ENCODE measurements at places on chromosomes 6 and 20. TPM values are rescaled to one million over a fixed set of nuclear protein-coding genes. Genes with fewer than 3 reads are reported as not detected.

DNA sequence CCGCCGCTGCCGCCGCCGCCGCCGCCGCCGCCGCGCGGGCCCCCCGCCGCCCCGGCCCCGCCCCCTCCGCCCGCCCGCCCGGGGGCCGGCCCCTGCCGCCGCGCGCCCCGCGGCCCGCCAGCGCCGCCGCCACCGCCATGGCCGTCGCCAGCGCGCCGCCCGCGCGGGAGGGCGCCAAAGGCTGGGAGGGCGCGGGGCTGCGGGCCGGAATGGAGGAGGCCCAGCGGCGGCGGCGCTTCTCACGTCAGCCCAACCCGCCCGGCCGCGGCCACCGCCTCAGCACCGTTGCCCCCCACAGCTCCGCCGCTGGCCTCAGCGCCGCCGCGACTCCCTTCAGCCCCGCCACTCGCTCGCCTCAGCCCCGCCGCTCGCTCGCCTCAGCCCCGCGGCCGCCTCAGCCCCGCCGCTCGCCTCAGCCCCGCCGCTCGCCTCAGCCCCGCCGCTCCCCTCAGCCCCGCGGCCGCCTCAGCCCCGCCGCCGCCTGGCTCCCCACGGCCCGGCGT is 258 bp downstream of the PHF10 start:
- peaks cover 37% of the 10 kb centered on the region for H3K4me1 ChIP-seq
- peak; percentile 28 for DNase-seq
- H3K27ac ChIP-seq: peak overlapping the region; percentile 19
- peaks cover 2% of the 10 kb centered on the region for H3K27me3 ChIP-seq
- H3K36me3 ChIP-seq: peaks cover 28% of the 10 kb centered on the region
- H3K4me3 ChIP-seq: peak overlapping the region; percentile 63

The CCNC gene
- 52.1 TPM for total RNA-seq

GRCh38 chr6:43842231-43842794 is 72.3 kb downstream of the VEGFA start:
- no peak for DNase-seq
- peaks cover 11% of the 10 kb centered on the region for H3K27me3 ChIP-seq
- H3K4me3 ChIP-seq: no peak overlapping the region
- no peaks in the 10 kb centered on the region for H3K36me3 ChIP-seq

The TGM2 gene
- not detected for total RNA-seq

The SLC44A4 gene
- 0.18 TPM for total RNA-seq

GRCh38 chr6:98525860-98526259 is 308.5 kb upstream of the POU3F2 start:
- no peak overlapping the region for H3K4me3 ChIP-seq
- H3K4me1 ChIP-seq: no peaks in the 10 kb centered on the region
- DNase-seq: no peak
- H3K27me3 ChIP-seq: no peaks in the 10 kb centered on the region
- H3K27ac ChIP-seq: no peak overlapping the region

- H3K36me3 ChIP-seq: no peaks in the 10 kb centered on the region
- H3K4me3 ChIP-seq: no peak overlapping the region
- H3K4me1 ChIP-seq: no peaks in the 10 kb centered on the region
- no peak overlapping the region for H3K27ac ChIP-seq
- H3K27me3 ChIP-seq: peaks cover 6% of the 10 kb centered on the region
These were observed 625 bp downstream of the MAS1L start for GRCh38 chr6:29487131-29487530.

The TRIM15 gene
- 0.41 TPM for total RNA-seq

DNA sequence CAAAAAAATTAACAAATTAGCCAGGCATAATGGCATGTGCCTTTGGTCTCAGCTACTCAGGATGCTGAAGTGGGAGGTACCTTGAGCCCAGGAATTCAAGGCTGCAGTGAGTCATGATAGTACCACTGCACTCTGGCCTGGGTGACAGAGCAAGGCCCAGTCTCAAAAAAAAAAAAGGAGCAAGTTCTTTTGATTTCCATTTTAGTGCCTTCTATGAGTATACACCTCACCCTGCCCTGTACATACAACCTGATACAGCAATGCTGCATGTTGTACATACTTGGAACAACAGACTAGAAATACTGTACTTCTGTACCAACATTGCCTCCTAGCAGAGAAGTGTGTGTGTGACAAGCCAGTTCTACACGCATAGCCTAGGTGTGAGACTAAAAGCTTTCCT is 97.3 kb upstream of the CARMIL1 start:
- no peak overlapping the region for H3K27ac ChIP-seq
- H3K4me1 ChIP-seq: peaks cover 44% of the 10 kb centered on the region
- no peak overlapping the region for H3K4me3 ChIP-seq
- DNase-seq: no peak
- peaks cover 5% of the 10 kb centered on the region for H3K27me3 ChIP-seq
- H3K36me3 ChIP-seq: no peaks in the 10 kb centered on the region

GRCh38 chr6:94377835-94378234 is 958.5 kb upstream of the EPHA7 start:
- H3K27me3 ChIP-seq: no peaks in the 10 kb centered on the region
- no peak for DNase-seq
- H3K36me3 ChIP-seq: no peaks in the 10 kb centered on the region
- no peak overlapping the region for H3K27ac ChIP-seq
- no peaks in the 10 kb centered on the region for H3K4me1 ChIP-seq
- no peak overlapping the region for H3K4me3 ChIP-seq

The FBXO5 gene
- total RNA-seq: 34.6 TPM

The PTGIS gene
- total RNA-seq: 31.0 TPM

- DNase-seq: no peak
- no peaks in the 10 kb centered on the region for H3K36me3 ChIP-seq
- H3K4me1 ChIP-seq: no peaks in the 10 kb centered on the region
- H3K27ac ChIP-seq: no peak overlapping the region
These were observed 48.4 kb upstream of the FRMD1 start for GRCh38 chr6:168127384-168127868.

- no peak for DNase-seq
- H3K36me3 ChIP-seq: no peaks in the 10 kb centered on the region
- H3K27ac ChIP-seq: no peak overlapping the region
- no peaks in the 10 kb centered on the region for H3K27me3 ChIP-seq
These were observed 95.3 kb downstream of the CLVS2 start for GRCh38 chr6:123091091-123091895.

DNA sequence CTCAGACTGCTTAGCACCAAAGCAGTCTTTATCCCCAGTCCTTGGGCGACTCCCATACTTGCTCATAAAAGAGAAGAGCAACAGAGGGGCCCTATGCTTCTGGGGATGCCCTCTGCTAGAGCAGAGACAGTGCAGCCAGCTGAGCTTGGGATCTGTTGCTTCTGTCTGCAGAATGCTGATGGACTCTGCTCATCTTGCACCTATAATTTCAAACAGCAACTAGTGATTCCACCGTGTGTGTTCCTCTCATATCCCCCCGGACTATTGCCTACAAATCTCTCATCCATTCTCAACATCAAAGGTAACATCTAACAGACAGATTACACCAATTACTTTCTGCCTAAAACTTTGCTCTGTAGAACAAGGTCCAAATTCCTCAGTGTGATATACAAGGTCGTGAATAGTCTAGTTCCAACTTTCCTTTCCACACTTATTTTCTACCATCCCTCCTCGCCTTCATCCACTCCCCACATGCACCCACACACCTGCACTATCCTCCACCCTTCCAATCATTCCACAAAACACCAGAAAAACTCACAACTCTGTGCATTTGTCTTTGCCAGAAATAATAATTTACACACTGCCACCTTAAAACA is 62.6 kb downstream of the FRK start:
- no peak overlapping the region for H3K4me3 ChIP-seq
- no peaks in the 10 kb centered on the region for H3K4me1 ChIP-seq
- H3K27ac ChIP-seq: no peak overlapping the region
- DNase-seq: no peak
- peaks cover 5% of the 10 kb centered on the region for H3K27me3 ChIP-seq
- no peaks in the 10 kb centered on the region for H3K36me3 ChIP-seq

GRCh38 chr6:39347906-39348585 is 25.5 kb upstream of the KCNK16 start:
- H3K4me1 ChIP-seq: no peaks in the 10 kb centered on the region
- peak; percentile 43 for DNase-seq
- no peak overlapping the region for H3K4me3 ChIP-seq
- H3K27me3 ChIP-seq: no peaks in the 10 kb centered on the region
- H3K36me3 ChIP-seq: no peaks in the 10 kb centered on the region

The BPIFB1 gene
- total RNA-seq: not detected

DNA sequence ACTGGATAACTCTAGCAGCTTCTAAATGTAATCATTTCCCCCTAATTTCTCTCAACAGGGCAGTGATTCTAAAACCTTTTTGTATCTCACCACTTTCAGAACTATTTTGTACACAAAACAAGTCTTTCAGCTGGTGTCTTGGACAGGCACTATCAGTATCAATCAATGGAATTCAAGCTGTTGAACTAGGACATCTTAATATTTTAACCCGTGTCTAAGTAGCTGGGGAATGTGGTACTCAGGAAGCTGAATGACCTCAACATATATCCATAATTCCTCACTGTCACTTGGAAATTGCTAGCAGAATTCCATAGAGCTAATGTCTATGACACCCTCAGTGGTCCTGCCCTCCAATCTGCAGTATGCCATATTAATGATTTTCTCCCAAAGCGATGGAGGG is 24.5 kb downstream of the ADAT2 start:
- H3K27ac ChIP-seq: no peak overlapping the region
- no peak for DNase-seq
- H3K27me3 ChIP-seq: no peaks in the 10 kb centered on the region

GRCh38 chr6:17291778-17292177 is 10.6 kb downstream of the RBM24 start:
- H3K36me3 ChIP-seq: no peaks in the 10 kb centered on the region
- no peak overlapping the region for H3K27ac ChIP-seq
- H3K4me3 ChIP-seq: no peak overlapping the region
- H3K27me3 ChIP-seq: peaks cover 3% of the 10 kb centered on the region

DNA sequence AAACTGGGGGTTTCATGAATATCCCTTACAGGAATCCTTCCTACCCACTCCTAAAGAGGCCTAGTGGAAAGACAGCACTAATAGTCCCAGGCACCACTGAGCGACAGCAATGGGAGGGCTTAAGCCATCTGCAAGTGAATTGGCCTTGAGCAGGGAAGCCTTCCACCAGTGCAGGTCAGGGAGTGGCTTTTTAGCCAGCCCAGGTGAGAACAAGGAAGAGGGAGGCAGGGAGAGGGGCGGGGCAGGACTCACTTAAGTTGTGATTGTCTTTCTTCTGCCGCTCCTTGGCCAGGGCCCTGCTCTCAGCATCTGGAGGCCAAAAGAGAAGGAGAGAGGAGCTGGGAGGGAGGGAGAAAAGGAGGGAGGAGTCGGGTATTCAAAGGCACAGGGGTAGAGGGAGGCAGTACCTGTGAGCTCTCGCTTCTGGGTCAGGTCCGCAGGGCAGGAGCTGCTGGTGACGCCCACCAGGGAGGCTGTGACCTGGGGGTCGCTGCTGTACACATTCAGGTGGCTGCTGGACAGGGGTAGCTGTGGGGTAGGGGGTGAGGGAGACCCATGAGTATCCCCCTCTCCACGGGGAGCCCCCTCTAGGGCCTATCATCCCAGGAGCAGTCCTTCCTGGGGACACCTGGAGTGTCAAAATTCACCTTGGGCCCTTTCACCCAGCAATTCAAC is 47.8 kb downstream of the TFEB start:
- H3K27ac ChIP-seq: no peak overlapping the region
- H3K27me3 ChIP-seq: no peaks in the 10 kb centered on the region
- H3K36me3 ChIP-seq: no peaks in the 10 kb centered on the region

- no peak overlapping the region for H3K4me3 ChIP-seq
- H3K36me3 ChIP-seq: no peaks in the 10 kb centered on the region
- H3K27ac ChIP-seq: no peak overlapping the region
- H3K27me3 ChIP-seq: peaks cover 3% of the 10 kb centered on the region
These were observed 181.9 kb upstream of the CCN2 start for GRCh38 chr6:132132924-132133639.

- H3K36me3 ChIP-seq: no peaks in the 10 kb centered on the region
- H3K27me3 ChIP-seq: peaks cover 4% of the 10 kb centered on the region
- H3K27ac ChIP-seq: no peak overlapping the region
- H3K4me3 ChIP-seq: no peak overlapping the region
These were observed 18.0 kb upstream of the DSE start for GRCh38 chr6:116352515-116353471.

Measured in activated T-helper 2 cell treated with anti-CD3 and anti-CD28 coated beads, Interferon-gamma antibody, Interleukin-2, Interleukin-4, amounts not matched to agents 10 μg/mL and 5 μg/mL and 100 μg/mL, durations not matched to agents 14 hours and 24 hours and 36 hours (primary cell).